ENCODE measurements at places on chromosomes 3 and 15.

DNA sequence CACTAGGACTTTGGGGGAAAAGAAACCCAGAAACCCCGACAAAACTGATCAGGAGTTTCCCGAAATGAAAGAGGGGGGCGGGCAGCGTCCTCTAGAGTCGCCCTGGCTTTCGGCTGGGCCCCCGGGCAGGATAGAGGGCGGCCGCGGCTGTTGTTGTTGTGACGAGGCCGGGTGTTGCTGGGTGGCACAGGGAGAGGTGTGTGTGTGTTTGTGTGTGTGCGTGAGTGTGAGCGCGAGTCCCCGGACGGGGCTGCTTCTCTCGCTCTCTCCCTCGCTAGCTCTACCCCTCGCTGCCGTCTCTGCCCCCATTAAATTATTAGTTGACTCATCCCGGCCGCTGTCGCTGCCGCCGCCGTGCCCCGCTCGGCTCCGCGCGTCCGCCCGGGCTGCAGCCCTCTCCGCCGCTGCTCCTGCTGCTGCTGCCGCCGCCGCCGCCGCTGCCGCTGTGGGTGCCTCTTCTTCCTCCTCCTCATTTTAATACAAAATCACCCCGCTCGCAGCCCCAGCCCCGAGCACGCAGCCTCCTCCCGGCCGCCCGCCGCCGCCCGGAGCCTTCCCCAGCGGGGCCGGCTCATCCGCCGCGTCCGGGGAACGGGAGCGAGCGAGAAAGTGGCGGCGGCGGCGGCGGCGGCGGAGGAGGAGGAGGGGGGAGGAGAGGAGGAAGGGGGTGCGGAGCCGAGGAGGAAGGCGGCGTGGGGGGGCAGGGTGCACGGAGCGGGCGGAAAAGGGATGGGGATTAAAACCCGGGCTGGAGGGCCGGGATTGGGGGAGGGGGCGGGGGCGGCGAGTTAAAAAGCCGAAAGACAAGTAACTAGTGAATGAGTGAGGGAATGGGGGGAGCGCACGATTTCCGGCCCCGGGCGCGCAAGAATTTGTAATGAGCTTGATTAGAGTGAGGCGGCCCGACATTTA, at the start of gene SATB1:
SATB1 (minus strand) TSS at position 611 of the 912 bp plus-strand sequence. CDS start 4,372 bp downstream, outside the sequence.
- no peak for DNase-seq

DNA sequence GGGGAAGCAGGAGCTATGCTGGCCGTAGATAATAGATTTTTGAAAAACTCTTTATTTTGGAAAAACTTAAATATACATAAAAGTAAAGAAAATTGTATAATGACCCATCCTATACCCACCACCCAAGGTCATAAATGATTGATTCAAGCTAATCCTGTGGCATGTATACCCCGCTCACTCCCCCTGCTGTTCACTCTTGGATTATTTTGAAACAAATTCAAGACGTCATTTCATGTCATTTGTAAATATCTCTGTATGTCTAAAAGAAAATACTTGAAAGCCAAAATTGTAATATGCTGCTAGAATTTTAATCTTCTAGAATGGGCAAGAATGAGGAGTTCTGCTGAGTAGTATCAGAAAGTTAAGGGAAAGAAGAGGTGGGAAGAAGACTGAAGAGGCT, 241.7 kb downstream of the FEZF2 start:
- DNase-seq = no peak

GRCh38 chr3:29754346-29754745, 473.5 kb downstream of the RBMS3 start:
- no peak for DNase-seq

GRCh38 chr15:88394553-88395145, 72.5 kb downstream of the MRPL46 start:
- no peak for DNase-seq

GRCh38 chr3:125366132-125366531, 9.0 kb downstream of the ZNF148 start:
- DNase-seq = no peak

DNA sequence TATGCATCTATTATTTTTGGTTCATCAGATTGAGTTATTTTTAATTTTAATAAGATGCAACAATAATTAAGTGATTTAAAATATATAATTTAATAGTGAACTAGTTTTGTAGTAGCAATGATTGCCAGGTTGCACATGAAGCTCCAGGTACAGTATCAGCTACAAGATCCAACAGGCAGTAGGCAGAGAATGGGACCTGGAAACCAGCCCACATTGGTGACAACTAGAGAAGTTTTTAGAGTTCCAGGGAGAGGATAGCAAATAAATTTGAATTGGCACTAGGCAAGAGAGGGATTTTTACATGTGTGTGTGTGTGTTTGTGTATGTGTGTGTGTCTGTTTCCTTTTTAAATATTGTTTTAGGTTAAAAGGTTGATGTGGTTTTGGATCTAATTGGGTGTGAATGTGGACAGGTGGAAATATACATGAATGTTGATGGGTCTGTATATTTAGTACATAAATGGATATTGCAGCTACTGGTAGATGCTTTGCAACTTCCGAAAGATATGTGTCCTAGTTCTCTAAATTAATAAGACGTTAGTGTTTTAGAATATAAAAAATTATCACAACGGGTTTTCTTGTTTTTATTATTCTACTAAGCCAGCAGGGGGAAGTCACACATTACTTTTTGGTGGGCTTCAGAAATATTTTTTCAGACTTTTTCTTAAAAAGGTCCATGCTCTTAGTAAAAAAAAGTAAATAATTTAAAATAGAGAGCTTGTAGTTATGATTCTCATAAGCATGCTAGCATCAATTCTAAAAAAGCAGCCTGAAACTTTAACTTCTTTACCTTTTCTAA, 110.1 kb upstream of the GBE1 start:
- DNase-seq = no peak

DNA sequence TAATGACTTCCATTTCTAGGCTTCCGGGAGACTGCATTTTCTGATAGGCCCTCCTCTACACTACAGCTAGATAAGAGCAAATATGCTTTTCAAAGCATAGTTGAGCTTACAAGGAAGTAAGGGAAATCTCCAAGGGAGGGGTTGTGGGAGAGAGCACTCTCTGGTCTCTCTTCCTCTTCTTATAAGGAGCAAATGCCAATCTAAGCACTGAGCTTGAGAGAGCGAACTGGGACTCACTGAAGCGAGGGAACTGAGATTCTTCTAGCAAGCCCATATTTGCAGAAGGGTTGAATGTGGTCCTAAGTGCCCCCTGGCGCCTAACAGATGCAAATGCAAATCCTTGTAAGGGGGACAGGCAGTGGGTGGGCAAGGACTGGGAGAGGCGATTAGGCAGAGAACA, 164.8 kb downstream of the ERC2 start:
- DNase-seq = peak; percentile 17

- DNase-seq = peak; percentile 63
Measured at GRCh38 chr3:141876381-141876890, at the start of gene ATP1B3. Gene ATP1B3 (plus strand): TSS chr3:141876643. CDS start chr3:141876802, 159 bp downstream.

- no peak for DNase-seq
Measured at GRCh38 chr15:76140074-76140464, 80.3 kb downstream of the TMEM266 start.

- DNase-seq = no peak
Measured at GRCh38 chr15:50281427-50281826, 15.9 kb upstream of the HDC start.

- DNase-seq = no peak
Measured at GRCh38 chr15:40048926-40049475, 10.0 kb upstream of the SRP14 start.

DNA sequence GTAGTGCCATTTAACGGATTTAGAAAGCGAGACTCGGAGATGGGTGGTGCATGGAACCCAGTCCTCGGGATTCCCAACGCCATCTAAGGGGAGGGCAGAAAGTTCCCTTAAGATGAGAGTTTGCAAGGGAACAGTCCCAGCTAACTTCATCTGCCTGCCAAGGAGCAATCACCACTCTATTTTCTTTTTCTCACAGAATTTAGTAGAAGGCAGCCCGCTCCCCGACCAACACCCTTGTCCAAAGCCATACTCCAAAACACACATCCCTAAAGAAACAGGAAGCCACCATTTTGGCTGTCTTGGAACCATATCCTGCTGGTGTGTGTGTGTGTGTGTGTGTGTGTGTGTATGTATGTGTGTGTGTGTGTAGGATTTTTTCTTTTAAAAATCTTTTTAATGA, 7.1 kb upstream of the FGD5 start:
- DNase-seq = no peak

All from left renal cortex interstitium (tissue), 4 donors.